ENCODE measurements at places on chromosomes 13 and 19. TPM values are rescaled to one million over a fixed set of nuclear protein-coding genes. Genes with fewer than 3 reads are reported as not detected.

Gene ACER1
- 0.30 TPM for total RNA-seq

Gene MUC16
- total RNA-seq = under 0.01 TPM

Gene PCDH9
- not detected for total RNA-seq

Gene BRME1
- total RNA-seq = 3.8 TPM
